ENCODE measurements at places on chromosomes 4 and X.

DNA sequence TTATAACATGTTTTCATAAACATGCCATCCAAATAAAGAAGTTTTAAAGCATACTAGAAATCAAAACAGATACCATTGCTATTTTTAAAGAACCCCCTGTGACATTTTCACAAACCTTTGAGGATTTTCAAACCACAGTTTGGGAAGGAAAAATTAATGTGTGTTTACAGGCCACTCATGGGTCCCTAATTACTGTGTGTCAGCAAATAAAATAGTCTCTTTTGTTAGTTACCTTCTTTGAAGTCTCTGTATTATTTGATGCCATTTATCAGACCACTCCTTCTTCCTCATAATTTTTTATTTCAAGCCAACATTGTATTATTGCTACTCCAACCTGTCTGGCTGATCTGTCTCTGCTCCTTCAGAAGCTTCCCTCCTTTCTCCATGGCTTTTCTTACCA is 72.6 kb upstream of the TET2 start:
- DNase-seq: no peak

DNA sequence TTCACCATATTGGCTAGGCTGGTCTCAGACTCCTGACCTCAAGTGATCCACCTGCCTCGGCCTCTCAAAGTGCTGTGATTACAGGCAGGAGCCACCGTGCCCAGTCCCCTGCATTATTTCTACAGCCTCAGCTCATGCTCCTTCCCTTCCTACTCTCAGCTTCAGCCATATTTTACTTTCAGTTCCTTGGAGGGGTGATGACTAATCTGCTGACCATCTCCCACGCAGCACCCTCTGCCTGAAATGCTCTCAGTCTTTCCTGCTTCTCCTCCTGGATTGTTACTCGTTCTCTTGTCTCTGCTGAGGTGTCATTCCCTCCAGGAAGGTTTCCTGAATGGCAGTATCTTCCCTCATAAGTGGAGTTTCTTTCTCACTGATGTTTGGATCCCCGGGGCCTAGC is 63.3 kb downstream of the MOSPD2 start:
- DNase-seq: no peak

- DNase-seq: no peak
These were observed 14.7 kb downstream of the FTSJ1 start for GRCh38 chrX:48490661-48491060.

- no peak for DNase-seq
These were observed 46.3 kb downstream of the ATP1B4 start for GRCh38 chrX:120408168-120408567.

Measured in midbrain (tissue), 1 donor.